ENCODE measurements at places on chromosomes 12 and 14.
A peak's percentile ranks its signal among the peaks of the same experiment; 100 is the strongest.

DNA sequence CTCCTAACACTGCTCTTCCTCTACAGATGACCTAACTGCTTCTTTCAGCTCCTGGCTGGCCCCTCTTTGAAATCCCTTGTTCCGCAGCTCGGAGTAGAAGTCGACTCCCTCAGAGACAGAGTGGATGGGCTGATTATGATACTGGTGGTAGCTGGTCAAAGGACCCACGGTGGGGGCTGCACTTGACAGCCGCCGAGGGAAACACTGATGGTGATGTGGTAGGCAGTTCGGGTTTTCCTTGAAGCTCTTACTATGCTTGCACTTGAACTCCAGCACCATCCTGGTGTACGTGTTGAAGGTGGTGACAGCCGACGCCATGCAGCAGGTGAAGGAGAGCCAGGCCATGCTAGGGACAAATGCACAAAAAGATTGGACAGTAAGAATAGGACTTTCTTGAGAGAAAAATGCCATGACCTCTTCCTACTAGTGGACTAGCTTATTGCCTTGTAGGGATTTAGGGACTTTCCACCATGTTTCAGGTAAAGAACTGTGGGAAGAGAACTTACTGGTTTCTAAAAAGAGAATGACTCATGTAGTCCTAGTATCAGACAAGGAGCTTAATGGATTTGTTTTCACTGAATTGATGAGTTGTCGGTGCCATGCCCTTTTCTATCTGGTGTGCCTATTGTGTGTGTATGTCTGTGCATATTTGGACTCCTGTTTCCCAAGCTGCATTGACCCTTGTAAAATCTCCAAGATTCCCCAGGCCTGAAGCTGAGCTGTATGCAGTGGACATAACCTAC is 18.4 kb downstream of the GSG1 start:
- DNase-seq: no peak

DNA sequence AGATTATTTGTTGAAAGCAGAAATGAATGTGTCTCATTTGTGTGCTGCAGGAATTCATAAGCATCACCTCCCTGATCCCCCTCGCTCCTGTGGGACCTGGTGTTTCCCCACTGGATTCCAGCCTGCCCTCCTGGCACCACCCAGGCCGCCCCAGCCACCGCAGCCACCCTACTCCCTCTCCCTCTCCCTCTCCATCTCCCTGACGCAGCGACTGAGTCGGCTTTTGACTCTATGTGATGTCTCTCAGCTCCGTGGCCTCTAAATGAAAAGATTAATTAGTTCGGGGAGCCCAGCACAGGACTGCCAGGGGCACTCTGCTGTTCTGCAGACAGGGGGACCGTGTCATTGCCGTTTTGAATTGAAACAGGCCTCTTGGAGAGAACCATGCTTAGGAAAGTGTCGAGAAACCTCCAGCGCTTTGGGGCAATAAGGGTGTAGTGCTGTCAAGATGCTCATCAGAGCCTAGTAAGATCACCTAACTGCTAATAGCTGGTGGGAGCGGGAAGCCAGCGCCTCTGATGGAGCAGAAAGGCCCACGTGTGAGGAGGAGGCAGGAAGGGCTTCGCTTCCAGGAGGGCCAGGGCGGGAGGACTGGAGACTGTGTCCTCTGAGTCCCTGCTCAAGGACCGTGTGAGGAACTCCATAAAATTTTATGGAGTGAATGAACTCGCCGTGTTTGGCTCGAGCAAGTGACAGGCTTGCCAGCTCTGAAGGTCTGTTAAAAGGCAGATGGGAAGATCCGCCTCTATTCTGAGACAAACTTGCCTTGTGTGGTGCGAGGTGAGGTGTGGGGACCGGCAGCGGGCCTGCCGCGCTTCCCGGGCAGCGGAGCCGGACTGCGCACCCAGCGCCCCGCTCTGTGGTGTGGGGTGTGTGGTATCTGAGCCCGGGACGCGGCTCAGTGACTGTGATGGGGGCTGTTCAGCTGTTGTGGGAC is 157.4 kb upstream of the C14orf180 start:
- no peak for DNase-seq

GRCh38 chr12:19915392-19916195 is 452.7 kb upstream of the PDE3A start:
- no peak for DNase-seq

DNA sequence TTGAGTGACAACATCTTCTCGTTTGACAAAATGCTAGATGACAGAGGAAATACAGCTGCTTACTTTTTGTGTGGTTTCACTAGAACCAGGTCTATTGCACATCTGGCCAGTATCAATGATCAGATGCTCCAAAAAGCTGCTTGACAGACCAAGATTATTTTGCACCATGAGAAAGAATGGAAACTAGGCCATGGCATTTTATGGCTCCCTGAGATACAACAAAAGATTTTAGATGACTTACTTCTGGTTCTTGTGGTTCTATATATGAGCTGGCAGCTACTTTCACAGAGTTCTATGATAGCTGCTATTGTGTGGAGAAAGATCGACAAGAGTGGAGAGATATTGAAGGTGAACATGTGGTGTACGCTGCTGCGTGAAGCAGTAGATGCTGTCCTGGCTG is 25.9 kb upstream of the PPFIBP1 start:
- DNase-seq: no peak

DNA sequence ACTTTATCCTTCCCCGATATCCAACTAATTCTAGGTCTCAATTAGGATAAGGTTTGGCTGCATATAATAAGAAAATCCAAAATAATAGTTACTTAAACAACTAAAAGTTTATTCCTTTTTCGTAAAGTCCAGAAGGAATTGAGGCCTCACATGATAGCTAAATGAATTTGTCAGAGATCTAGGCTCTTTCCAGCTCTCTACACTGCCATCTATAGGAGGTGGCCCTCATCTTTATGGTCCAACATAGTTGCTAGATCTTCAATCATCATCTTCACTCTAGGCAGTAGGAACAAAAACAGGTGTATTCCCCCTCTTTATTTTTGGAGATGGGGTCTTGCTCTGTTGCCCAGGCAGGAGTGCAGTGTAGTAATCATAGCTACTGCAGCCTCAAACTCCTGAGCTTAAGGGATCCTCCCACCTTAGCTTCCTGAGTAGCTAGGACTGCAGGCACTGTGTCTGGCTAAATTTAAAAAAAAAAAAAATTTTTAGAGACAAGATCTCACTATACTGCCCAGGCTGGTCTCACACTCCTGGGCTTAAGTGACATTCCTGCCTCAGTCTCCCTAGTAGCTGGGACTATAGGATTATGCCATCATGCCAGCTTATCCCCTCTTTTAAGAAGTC is 46.5 kb upstream of the SAV1 start:
- no peak for DNase-seq

DNA sequence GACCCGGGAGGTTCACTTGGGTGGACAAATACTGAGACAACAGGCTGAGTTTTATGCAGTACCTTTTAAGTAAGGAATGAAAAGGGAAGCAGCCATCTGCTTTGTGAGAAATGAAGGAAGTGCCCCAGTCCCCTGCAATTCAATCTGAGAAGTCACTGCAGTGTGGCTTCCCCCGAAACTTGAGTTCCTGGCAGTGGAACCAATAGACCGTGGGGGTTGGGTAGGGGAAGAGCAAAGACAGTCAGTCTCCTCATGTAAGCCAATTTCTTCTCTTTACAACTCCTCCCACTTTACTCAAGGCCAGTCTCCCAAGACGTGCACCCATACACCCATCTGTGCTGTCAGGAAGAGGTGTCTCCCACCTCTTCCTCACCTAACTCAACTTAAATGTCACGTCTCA is 206.5 kb downstream of the BCAT1 start:
- DNase-seq: no peak

DNA sequence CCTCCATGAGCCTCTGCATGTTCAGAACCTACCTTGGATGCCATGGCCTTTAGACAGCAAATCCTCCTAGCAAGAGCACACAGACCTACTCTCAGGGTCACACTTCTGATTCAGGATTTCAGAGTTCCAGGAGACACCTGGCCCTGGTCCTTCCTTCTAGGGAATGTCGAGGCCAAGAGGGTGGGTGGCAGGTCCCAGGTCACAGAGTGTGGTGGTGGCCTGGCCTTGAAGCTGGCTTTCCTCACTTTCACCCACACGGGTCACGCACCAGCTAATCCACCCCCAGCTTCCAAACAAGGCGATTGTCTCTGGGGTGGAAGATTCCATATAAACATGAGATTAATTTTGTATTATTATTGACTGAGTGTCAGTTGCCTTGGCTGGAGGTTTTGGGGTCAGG is 328.3 kb upstream of the RTL1 start:
- no peak for DNase-seq

DNA sequence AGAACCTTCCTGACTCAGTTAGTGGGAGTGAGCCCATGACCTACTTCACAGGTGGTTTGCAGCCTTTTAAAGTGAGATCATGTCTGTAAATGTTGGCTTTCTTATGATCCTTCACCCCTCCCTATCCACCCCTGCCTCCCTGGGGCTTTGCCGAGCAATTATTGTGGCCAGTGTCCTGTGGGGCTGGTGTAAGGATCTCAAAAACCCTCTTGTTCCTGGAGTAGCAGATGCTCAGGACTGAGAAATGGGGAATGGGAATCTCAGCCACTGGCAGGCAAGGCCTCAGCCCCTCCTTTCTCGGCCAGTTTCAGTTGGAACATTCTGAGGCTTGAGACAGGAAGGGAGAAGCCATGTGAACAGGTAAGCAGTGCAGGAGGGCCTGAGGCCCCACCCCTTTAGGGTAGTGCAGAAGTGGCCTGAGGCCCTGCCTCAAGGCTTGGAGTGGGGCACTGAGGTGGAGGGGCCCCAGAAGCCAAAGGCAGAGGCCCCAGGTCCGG is 53.8 kb downstream of the PLEKHG3 start:
- DNase-seq: no peak

DNA sequence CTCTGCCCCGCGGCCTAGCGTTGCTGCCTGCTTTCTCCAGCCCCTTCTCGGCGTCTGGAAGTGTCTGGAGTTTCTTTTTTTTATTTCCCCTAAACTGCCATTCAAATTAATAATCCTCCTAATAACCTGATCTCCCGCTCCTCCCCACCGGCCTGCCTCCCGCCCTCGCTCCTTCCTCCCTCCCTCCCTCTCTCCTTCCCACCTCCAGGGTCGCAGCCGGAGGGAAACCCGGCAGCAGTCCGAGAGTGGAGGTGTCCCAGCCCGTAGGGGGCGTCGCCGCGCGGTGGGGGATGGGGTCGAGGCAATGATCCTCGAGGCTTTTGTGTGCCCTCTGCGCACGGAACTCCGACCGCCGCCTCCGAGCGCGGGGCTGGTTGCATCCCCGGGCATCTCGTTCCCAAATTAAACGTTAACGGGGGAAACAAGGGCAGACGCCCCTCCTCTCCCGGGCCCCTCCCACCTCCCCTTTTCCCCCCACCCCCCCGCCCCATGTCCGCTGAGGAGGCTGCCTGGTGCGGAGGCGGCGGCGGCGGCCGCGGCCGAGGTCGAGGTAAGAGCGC is 1.0 kb upstream of the SOCS2 start:
- DNase-seq: peak; percentile 53

- no peak for DNase-seq
Measured at GRCh38 chr12:50636505-50636904, 127.4 kb upstream of the ATF1 start.

DNA sequence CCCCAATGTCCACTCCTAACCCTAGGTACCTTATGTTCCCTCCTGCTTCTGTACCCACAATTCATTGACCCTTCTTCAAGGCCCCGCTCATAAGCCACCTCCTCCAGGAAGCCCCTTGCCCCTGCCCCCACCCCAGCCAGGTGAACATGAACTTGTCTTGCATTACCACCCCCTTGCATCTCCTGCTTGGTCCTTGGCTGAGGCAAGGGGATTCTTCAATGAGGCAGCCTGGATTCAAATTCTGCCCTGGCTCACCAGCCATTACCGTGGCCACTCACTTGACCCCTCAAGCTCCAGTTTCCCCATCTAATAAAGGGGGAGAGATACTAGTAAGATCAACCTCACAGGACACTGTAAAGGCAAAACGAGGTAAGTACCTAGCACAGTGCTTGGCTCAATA is 193.1 kb downstream of the DICER1 start:
- DNase-seq: no peak

DNA sequence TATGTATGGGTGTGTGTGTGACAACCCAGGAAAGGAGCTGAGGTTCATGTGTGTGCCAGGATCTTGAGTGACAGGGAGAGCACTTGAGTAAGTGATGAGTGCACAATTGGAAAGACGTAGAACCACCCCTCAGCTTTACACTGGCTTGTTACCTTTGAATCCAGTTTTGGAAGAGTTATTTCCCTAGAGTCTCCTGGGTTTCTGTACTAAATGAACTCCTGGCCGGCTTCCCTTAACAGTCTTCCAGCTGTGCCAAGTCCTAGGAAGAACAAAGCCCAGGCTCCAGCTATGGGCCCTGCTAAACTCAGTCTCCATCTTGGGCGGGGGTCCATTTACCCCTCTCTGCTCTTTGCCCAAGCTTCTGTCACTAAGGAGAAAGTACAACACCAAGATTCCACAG is 19.7 kb upstream of the NR1H4 start:
- no peak for DNase-seq

- DNase-seq: no peak
Measured at GRCh38 chr12:44972746-44973421, 78.0 kb downstream of the DBX2 start.

- DNase-seq: no peak
Measured at GRCh38 chr12:47155457-47156166, 75.9 kb upstream of the AMIGO2 start.

GRCh38 chr14:85293612-85294234 is 236.2 kb upstream of the FLRT2 start:
- no peak for DNase-seq

- DNase-seq: no peak
Measured at GRCh38 chr14:99346470-99347080, 74.6 kb upstream of the BCL11B start.

GRCh38 chr12:13834241-13834640 is 147.2 kb downstream of the GRIN2B start:
- no peak for DNase-seq

GRCh38 chr14:94374749-94375260 is 13.6 kb downstream of the SERPINA1 start:
- no peak for DNase-seq

DNA sequence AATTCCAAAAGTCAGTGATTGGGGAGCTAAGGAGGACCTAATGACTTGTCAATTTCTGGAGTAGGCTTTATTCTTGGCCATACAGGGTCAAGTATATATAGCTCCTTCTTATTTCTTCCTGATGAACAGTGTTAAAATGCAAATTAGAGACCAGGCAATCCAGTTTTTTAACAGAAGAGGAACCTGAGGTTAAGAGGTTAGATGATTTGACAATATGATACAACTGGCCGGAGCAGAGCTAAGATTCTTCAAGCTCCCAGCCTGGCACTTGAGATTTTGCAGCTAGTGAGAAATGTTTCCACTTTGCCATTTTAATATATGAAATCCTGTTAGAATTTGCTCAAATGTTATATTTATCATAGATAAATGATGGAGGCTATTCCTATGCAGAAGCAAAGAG is 204.0 kb downstream of the SSPN start:
- no peak for DNase-seq

DNA sequence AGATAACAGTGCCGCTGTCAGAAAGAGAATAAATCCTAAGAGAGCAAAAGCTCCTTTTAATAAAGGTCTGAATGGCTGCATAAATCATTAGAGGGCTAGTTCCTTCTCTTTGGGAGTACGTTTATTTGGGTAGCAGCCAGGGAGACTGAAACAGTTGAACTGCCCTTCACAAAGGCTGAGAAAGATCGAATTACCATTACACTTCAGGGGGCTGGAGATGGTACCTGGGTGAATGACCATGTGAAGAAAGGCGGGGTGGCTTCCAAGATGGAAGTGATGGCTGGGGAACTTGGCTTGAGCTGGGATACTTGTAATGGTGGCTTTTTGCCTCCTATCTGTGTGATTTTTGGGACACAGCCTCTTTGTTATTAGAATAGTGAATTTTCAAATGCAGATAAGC is 1.7 kb upstream of the FGD4 start:
- no peak for DNase-seq

- no peak for DNase-seq
Measured at GRCh38 chr14:80946187-80946586, 4.6 kb upstream of the CEP128 start.

All from cortex of kidney (tissue), 1 donor.